ENCODE measurements at places on chromosomes 6 and 20.
A peak's percentile ranks its signal among the peaks of the same experiment; 100 is the strongest.

- no peak for DNase-seq
These were observed 2.6 kb upstream of the TRIM38 start for GRCh38 chr6:25959890-25960536.

DNA sequence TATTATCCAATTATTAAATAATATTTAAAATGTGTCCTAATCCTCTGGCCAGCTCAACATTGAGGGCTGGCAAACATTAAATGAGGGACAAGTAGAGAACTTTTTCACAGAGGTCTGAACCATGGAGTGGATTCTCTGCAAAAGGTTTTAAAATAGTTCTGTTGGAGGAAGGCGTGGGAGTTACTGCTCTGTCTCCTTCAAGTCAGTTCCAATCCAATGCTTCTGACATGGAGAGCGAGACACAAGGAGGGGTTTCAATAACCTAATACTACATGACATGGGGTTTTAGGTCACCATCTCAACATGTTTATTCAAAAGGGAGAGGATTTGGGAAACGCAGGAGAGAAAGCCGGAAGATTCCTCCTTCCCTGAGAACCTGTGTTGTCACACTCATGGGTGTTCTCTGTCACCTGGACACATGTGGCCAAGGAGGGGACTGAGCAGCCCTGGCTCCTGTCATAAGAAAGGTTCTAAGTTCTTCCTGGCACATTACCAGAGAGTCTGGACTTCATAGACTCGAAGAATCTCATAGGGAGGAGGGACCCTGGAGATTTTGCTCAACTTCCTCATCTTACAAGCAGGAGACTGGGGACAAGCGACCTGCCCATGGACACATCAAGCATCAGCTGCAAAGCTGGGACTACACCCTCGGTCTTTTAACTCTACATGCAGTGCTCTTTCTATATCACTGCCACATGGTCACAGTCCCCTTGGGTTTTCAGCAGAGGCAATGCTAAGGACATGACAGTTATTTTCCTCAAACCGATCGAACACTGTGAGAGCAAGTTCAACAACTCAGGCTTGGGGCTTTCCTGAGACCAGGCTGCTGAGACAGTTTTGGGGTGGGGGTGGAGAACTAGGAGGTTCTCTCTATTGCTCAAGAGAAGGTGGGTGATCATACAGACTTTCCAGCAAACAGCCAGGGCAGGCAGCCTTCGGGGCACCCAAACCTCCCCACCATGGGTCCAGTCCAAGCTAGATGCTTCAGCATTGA is 38.6 kb downstream of the PRDM1 start:
- DNase-seq: no peak

DNA sequence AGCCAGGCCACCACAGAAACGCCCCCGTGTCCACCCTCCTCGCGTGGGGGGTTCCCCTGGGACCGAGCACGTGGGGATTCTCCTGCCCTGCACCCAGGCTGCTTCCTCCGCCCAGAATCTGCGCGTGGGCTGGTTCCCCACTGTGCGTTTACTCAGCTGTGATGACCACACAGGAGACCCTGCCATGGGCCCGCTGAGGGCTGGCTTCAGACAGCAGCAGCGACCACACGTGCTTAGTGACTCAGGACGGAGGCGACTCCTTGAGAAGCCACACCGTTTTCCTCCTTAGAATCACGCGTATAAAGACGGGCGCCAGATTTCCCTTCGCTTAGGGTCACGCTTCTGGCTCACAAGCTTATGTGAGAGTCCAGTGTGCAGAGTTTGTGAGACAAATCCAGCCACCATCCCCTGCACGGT is 63.9 kb upstream of the PDE10A start:
- no peak for DNase-seq

DNA sequence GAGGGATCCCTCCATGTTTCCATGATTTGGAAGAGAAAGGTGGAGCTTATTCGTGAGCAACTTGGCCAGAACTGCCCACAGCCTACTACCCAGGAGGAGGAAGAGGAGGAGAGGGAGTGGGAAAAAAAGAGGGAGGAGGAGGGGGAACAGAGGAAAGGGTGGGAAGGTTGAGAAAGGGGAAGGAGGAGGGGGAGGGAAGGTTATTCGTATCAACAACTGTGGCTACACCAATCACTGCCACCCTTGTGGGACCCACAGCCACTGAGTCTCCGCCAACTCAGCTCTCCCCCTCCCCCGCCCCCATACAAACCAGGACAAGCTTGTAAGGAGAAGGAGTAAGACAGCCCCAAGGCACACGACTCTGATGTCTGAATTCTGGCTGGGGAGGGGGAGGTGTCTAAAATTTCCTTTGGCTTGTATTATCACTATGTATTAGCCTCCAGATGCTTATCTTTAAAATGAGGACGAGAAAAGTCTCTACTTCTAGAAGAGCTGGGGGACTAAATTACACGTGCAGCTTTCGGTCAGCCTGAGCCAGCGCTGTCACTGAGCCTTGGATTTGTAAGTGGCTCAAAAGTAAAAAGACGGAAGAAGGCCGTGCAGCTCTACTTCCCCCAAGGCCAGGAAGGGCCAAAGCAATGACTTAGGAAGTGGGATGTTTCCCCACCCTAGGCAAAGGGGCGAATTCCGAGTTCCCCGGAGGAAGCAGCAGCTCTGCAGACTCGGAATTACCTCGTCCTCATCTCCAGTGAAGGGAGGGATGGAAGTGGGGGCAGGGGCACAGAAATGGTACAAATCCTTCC is 1.0 kb downstream of the FKBP1A start:
- DNase-seq: peak; percentile 49

GRCh38 chr6:141976994-141977393 is 155.7 kb upstream of the GJE1 start:
- no peak for DNase-seq

DNA sequence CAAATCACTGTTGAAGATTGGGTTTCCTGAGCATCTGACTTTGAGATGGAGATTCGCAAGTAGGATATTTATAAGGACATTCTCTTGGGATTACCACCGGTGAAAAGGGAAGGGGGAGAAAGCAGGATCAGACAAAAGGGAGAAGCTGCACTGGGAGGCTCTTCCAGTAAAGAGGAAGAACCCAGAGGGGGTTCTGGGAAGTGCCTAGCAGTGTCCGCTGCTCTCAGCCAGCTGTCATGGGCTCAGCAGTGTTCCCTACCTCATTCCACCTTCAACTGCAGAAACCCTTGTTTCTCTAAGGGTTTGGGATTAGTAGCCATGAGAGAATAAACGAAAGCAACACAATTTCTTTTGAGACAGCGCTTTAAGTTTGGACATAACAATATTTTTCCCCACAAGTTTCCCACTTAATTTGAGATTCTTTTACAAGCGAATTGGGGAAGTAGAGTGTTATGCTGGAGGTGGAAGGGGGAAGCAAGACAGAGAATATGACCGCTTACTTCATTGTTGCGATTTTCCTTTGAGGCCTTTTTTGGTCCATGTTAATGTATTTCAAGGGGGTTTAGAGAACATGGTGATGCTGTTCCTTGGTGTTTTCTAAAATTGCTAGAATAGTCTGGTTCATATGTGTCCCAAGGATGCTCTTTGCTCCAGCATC is 154.5 kb upstream of the SCGN start:
- no peak for DNase-seq

DNA sequence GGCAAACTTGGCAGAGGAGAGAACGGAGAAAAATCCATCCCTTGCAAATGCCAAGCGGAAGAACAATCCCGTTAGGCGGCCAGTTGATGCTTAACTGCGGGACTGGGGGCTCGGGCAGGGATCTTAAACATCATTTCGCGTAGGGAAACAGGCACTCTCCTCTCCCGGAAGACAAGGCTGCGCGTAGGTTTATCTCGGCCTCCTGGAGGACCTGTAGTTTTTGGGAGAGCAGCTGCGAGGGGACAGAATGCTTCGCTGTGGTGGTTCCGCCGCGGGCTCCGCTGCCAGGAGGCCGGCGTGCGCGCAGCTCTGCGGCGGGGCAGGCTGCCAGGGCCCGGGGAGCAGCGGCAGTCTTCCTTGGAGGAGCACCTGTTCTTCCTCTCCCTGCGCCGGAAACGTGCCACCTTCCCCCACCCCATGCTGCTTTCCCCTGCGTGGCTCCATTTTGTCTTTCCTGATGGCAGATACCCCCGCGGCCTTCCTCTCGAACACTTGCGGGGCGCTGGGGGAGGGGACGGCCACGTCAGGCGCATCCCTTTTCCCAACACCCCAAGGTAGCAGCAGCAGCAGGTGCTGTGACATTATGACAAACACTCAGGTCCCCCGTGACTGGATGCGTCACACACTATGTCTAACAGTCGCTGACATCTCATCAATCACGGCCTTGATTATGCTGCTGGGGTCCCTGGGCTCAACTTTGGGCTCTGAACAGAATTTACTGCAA is 230.7 kb upstream of the BTBD3 start:
- DNase-seq: peak; percentile 28

DNA sequence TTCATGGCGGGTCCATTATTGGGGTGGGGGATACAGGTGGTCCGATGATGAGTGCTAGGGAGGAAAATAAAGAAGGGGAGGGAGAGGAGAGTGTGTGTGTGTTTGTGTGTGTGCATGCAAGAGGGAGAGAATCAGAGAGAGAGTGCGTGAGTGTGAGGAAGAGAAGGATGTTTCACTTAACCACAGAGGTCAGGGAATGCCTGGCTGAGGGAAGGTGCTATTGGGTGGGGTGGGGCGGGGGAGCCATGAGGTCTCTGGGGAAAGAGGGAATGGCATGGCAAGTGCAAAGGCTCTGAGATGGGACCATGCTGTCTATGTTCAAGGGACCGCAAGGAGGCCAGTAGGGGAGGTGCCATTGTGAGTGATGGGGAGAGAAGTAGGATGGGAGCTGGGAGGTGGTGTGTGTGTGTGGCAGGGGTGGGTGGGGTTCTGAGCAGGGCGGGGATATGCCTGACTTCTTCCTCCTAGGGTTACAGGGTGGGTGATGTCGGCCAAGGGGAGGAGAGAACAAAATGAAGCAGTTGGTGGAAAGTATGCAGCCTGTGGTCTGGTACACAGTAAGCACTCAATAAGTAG is 23.0 kb downstream of the CEBPB start:
- DNase-seq: no peak
